Stimulated activated CD8-positive, alpha-beta memory T cell treated with anti-CD3 and anti-CD28 coated beads, Interleukin-15, amount 100 ng/mL, for 4 hours (primary cell): ENCODE measurements at places on chromosomes 6 and 20.
A peak's percentile ranks its signal among the peaks of the same experiment; 100 is the strongest.

DNA sequence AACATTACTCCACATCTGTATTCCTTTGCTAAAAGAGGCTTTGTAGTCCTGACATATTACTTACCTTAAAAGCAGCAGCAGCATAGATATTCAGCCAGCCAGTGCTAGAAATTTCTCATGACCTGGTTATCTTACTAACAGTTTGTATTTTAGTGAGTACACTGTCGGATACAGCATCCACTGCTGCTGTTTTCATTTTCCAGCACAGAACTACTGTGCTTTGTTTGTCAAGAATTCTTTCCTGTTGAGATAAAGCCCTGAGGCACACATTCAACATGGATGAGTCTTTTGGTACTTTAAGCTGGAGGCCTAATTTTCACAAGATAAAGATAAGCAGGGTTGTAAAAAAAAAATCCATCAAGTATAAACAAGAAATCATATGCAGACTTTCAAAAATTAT, 311.2 kb upstream of the OPRM1 start:
- DNase-seq: no peak

- DNase-seq: no peak
Measured at GRCh38 chr20:13017883-13018535, 9.2 kb downstream of the SPTLC3 start.

DNA sequence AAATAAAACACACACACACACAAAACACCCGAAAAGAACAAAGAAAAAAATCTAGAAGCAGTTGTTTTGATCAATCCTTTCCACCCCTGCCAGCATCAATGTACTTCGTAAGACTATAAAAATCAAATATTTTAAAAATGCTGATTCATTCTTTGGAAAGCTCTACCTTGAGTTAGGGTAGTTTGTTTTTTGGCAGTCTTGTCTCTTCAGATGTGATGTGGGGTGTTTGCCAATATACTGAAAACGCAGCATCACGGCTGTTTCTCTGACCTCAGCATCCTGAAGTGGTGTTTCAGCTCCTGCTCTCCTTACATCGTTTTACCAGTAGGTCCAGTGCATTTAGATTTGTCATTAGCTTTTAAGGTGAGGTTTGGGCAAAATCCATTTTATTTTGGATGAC, 526.0 kb downstream of the UTRN start:
- no peak for DNase-seq

- no peak for DNase-seq
Measured at GRCh38 chr6:42551217-42551616, 12.6 kb upstream of the UBR2 start.

DNA sequence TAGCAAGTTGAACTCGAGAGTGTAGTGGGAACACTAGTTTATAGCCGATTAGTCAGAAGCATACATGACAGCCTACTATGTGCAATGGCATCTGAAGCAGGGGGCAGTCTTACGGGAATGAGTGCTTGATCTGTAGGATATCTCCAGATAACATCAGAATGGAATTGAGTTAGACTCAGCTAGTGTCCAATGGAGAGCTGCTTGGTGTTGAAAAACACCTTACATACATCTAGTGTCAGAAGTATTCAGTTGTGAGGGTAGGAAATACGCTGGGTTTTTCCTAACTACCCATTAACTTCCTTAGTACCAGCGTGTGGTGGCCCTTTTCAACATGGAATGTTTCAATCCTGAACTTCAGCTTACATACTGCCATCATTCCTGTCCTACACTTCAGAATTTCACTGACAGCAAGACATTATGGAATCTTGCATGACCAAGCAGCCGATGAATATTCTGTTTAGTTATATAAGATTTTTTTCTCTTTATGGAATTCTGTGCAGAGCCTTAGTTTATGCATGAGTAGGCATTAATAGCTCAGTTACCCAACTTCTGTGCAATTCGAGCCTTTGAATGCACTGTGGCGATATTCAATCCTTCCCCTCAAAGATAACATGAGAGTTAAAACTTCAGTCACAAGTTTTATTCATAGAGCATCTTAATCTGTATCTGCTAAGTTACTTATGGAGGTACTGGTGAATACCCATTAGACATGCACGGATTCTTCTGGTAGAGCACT, 218.6 kb upstream of the MOCS1 start:
- DNase-seq: no peak

GRCh38 chr6:14240411-14241166, 123.0 kb downstream of the CD83 start:
- no peak for DNase-seq

- no peak for DNase-seq
Measured at GRCh38 chr6:36336779-36337241, at the start of gene BNIP5. TSS of gene BNIP5 (minus strand) at chr6:36336888. CDS start at chr6:36330690, 6,198 bp downstream.

DNA sequence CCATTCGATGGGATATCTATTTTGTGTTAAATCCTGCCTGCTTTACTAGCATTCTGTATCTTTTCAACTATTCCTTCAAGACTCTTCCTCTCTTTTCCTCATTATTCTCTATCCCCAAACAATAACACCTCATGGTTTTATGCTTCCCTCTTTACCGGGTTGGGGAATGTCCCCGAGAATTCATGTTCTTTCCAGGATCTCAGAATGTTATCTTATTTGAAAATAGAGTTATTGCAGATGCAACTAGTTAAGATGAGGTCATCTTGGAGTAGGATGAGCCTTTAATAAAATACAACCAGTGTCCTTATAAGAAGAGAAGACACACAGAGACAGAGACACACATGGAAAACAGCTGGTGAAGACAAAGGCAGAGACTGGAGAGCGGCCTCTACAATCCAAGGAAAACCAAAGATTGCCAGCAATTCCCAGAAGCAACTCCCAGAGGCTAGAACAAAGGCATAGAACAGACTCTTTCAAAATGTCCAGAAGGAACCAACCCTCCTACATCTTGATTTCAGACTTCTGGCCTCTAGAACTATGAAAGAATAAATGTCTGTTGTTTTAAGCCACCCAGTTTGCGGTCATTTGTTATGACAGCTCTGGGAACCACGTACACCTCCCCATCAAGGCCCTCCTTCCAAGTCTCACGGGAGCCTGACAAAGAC, 126.8 kb upstream of the TNFAIP3 start:
- DNase-seq: no peak

GRCh38 chr20:4973330-4974097, 27.8 kb downstream of the SLC23A2 start:
- DNase-seq: peak; percentile 5

DNA sequence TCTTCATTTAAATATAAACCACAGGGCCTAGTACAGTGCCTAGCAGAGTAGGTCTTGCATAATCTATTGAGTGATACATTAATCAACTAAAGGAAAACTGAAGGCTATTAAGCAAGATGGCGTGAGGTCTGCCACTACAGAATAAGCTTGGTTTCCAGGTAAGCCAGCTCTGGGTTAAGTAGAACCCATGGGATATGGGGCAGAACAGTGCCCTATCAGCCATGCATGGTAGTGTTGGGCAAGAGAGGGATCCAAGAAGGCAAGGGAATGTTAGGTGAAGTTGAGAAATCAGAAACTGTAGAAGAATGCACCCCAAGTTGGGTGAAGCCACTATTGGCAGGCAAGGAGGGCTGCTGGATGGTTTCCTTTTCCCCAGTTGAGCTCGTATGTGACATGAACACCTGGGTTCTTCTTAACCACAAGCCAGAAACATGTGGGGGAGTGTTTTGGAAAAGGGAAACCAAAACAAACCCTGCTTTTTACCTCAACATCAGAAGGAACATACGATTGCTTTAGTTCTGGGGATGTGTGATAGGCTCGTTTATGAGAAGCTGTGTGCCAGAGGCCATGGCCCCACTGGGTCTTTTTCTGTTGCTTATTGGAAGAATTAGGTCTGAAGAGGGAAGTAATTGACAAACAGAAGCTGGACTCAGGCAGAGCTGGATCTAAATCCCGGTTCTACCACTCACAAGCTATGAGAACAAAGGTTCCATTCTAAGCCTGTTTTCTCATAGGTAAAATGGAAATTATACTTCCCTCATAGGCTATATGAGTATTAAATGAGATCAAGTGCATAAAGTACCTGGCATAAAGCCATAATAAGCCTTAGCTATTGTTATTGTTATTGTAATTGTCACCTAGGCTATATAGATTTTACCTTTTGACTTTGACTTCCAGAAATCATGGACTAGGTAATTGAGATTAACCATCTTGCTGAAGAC, 33.5 kb downstream of the NEDD9 start:
- DNase-seq: no peak

GRCh38 chr20:50575865-50576720, 65.9 kb downstream of the PTPN1 start:
- DNase-seq: peak; percentile 36

DNA sequence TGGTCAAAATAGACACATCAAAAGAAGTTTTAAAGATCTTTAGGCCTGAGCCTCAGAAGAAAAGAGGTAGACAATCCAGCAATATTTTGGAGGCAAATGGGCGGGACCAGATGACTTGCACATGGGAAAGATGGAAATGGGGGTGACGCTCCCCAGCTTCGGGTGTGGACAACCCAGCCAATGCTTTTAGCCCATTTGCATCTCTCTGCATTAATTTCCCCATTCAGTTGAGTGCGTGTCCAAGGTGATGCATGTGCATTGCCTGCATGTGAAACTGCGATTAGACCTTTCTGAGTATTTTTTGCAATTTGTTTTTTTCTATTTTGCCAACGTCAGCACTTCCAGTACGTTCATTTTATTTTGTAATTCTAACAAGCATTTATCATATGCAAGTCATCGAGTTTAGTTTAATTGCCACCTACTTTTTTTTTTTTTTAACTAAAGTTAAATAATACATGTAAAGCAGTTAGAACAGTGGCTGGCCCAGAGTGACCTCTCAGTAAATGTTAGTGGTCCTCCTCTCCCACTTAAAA, 24.2 kb downstream of the PDRG1 start:
- DNase-seq: no peak

DNA sequence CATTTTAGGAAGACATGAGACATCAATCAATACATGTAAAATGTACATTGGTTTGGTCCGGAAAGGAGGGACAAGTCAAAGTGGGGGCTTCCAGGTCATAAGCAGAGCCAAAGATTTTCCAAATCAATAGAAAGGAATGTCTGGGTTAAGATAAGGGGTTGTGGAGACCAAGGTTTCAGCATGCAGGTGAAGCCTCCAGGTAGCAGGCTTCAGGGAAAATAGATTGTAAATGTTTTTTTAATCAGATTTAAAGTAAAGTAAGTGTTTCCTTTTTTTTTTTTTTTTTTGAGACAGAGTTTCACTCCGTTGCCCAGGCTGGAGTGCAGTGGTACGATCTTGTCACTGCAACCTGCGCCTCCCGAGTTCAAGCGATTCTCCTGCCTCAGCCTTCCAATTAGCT, 16.8 kb upstream of the SERPINB9 start:
- no peak for DNase-seq

GRCh38 chr20:22687676-22688349, 103.4 kb upstream of the FOXA2 start:
- no peak for DNase-seq

- no peak for DNase-seq
Measured at GRCh38 chr6:75735491-75736186, 13.4 kb upstream of the MYO6 start.

GRCh38 chr6:96059586-96059985, 43.8 kb downstream of the FUT9 start:
- no peak for DNase-seq

DNA sequence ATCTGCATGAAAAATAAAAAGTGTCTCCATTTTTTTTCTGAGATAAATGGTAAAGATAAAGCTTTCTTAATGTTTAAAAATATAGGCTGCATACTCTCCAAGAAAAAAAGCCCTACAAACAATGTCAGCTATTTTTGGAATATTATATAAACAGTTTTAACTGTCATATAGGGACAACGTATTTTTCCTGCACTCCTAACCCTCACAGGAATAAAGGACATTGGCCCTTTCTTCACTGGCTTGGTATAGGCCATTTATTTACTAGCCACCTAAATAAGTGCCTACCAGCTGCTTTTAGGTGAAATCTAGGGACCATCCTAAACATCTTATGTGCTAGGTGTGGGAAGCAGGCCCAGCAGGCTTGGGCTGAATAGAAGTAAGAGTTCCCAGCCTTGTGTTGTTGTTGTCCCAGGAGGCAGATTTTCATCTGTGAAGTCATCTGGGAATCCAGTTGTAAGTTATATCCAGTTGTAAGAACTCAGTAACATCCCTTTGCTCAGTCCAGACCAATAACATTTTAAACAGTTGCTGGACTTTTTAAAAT, 21.3 kb downstream of the FOXO3 start:
- no peak for DNase-seq
